ENCODE measurements at places on chromosomes 12 and 14. TPM values are rescaled to one million over a fixed set of nuclear protein-coding genes. Genes with fewer than 3 reads are reported as not detected.

The RNF212B gene
- 1.3 TPM for polyA plus RNA-seq

DNA sequence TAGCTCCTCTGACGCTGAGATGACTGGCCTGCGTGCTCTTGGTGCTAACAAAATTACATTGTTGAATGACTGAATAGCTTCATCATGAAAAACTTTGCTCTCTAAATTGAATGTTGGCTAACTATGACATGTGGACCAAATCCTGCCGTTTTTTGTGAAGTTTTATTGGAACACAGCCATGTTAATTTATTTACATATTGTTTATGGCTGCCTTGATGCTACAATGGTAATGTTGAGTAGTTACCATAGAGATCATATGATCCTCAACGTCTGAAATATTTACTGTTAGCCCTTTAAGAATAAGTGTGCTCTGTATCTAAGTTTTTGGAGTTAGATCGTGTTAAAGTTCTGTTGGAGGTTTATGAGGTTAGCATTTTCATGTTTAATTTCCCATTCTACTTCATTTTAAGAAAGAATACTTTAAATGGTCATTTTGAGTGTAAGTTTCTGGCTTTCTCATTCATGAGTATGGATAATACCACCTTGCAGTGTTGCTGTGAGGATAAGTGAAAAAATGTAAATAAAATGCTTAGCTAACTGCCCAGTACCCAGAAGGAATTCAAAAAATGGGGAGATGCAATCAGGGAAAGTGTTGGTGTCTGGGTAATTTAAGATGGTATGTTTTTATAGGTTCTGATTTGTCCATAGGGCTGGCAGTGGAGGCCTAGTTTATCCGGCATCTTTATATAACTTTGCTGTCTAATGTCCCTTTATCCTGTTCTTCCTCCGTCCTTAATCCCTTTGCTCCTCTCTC lies 35.3 kb downstream of the NUBPL start:
- no peak for DNase-seq

The CLEC2B gene
- 1.7 TPM for polyA plus RNA-seq

- no peak for DNase-seq
Observed at GRCh38 chr14:83874662-83875061, 1655.3 kb upstream of the FLRT2 start.

GRCh38 chr12:118850244-118850825 lies 131.0 kb upstream of the SRRM4 start:
- no peak for DNase-seq

The TDG gene
- polyA plus RNA-seq = 55.8 TPM

The ADGRD1 gene
- polyA plus RNA-seq = 16.2 TPM

GRCh38 chr12:106757623-106758348 lies 16.7 kb upstream of the RIC8B start:
- DNase-seq = no peak

DNA sequence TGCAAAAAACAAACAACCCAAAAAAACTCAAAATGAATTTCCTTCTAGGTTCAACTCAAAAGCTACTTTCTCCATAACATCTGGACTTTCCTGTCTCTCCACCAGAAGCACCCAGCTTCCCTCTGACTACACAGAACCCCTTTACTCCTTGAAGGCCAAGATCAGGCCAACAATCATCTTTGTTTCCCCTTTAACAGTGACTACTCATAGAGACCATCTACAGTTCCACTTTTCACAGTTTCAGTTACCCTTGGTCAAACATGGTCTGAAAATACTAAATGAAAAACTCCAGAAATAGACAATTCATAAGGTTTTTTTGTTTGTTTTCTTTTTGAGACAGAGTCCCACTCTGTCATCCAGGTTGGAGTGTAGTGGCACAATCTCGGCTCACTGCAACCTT lies 11.8 kb downstream of the GCH1 start:
- DNase-seq = no peak

- DNase-seq = no peak
Observed at GRCh38 chr12:26845057-26845666, 12.2 kb upstream of the ITPR2 start.

The PLA2G1B gene
- polyA plus RNA-seq = 0.84 TPM

GRCh38 chr12:1575408-1576401 lies 18.7 kb downstream of the FBXL14 start:
- peak; percentile 73 for DNase-seq

Measured in renal pelvis (tissue), 12 donors.